HuH-7 (cell line): ENCODE measurements at places on chromosomes 3 and 15.

- DNase-seq = no peak
Observed at GRCh38 chr3:88075497-88075896, 16.4 kb downstream of the ZNF654 start.

GRCh38 chr3:106302451-106303221 is 433.8 kb upstream of the CBLB start:
- DNase-seq = no peak

- no peak for DNase-seq
Observed at GRCh38 chr3:40923143-40923542, 276.2 kb upstream of the CTNNB1 start.

DNA sequence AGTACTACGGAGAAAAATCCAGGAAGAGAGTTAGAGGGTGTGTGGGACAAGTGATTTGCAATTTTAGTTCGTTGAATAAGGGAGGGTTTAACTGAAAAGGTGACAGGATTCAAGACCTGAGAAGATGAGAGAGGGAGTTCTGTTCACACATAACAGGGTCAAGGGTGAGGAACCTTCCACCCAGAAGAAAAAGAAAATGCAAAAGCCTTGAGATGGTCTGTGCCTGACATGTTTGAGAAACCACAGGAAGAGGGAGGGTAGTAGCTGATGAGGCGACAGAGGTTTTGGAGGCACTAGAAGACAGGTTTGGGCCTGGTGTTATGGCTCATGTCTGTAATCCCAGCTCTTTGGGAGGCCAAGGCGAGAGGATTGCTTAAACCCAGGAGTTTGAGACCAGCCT is 591 bp upstream of the SLC25A20 start:
- no peak for DNase-seq

- DNase-seq = peak; percentile 60
Observed at GRCh38 chr3:52053307-52054304, 2.8 kb downstream of the DUSP7 start.

GRCh38 chr3:190381441-190381840 is 6.5 kb upstream of the CLDN16 start:
- no peak for DNase-seq
